T-helper 17 cell (primary cell): ENCODE measurements at places on chromosomes 11 and 22.

DNA sequence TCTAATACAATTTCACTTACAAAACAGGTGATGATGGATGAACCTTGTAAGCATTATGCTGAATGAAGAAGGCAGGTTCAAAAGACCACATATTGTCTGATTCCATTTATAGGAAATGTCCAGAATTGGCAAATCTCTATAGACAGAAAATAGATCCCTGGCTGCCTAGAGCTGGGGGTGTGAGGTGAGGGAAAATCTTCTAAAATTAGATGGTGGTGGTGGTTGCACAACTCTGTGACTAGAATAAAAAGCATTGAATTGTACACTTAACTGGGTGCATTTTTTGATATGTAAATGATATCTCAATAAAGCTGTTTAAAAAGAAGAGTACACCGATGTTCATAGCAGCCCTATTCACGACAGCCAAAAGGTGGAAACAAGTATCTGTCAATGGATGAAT lies 16.7 kb upstream of the CRY2 start:
- DNase-seq, result no peak

GRCh38 chr11:59839615-59840014 lies 5.7 kb downstream of the CBLIF start:
- DNase-seq, result no peak

- DNase-seq, result no peak
Observed at GRCh38 chr11:103007521-103007920, 52.0 kb upstream of the MMP13 start.

GRCh38 chr11:92070026-92070889 lies 154.4 kb upstream of the FAT3 start:
- no peak for DNase-seq
